Naive B cell (primary cell): ENCODE measurements at places on chromosomes 11 and 22.
A peak's percentile ranks its signal among the peaks of the same experiment; 100 is the strongest.

GRCh38 chr11:35007277-35007676 is 90.9 kb downstream of the PDHX start:
- no peak for DNase-seq

GRCh38 chr11:68354148-68354872 is 41.9 kb downstream of the LRP5 start:
- no peak for DNase-seq

DNA sequence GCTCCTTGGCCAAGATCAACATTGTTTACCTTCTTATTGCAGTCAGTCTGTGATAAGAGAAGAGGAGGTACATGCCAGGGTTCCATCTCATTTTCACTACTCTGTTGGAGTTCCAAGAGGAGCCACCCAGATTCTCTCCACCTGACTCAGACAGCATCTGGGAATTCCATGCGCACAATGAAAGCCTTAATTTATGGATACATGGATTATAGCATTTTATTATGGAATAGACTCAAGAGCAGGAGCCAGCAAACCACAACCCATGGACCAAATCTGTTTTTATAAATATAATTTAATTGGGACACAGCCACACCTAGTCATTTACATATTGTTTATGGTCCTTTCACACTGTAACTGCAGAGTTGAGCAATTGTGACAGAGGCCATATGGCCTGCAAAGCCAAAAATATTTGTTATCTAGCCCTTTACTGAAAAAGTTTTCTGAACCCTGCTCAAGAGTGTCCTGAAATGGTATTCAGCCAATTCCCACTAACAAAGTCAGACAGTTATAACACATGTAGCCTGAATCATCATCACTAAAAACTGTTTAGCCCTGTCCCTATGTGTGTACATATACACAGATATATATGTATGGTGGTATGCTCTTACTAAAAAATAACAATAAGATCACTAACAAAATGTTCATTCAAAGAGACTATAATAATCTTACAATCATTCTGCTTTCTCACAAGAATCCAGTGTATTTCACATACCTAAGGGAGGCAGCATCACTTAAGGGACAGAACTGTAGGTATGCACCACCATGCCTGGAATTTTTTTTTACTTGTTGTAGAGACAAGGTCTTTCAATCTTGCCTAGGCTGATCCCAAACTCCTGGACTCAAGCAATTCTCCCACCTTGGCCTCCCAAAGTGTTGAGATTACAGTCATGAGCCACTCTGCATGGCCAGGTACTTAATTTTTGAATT is 104.5 kb upstream of the TEAD1 start:
- no peak for DNase-seq

GRCh38 chr22:35510481-35510934 is 30.1 kb upstream of the RASD2 start:
- no peak for DNase-seq

- no peak for DNase-seq
These were observed at the start of gene MOB2 for GRCh38 chr11:1486054-1486825. Gene MOB2 (minus strand): TSS chr11:1486779. CDS start chr11:1486556, 223 bp downstream.

- no peak for DNase-seq
These were observed 80.0 kb upstream of the EIF3D start for GRCh38 chr22:36608987-36609386.

DNA sequence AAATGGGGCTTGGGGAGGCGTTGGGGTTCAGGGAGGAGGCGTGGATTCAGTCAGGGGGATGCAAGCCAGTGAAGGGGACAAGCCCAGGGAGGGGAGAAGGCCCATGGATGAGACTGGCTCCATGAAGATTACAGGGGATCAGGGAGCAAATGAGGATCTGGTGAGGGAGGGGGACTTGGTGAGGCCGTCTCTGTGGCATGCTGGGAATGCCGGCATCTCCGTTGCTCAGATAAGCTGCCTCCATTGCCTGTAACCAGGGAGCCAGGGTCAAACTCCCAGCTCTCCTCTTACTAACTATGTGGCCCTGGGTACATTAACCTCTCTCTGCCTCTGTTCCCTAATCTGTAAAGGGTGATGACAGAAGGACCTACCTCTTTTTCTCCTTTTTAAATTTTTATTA is 38.7 kb downstream of the TPBGL start:
- no peak for DNase-seq

DNA sequence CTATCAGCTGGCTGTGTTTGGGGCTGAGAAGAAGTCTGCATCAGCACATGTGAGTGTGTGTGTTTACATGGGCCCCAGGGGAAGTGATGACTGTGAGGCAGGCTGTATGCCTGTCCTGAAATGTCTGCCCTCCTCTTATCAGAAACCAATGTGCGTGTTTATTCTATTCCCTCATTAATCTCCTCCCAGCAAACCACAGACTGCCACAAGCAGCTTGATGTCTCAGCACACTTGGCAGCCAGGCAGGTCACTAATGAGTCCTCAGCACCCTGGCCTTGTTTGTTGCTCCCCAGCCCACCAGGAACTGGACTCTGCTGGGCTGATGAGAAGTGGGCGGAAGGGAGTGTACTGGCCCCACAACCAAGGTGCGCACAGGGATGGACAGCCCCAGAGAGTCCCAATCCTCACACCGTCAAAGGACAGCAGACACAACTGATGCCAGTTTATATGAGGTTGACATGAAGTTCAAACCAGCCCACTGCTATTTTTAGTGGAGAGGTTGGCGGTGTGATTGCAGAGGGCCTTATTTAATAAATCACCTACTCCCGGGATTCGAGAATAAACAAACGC is 225.8 kb downstream of the ETS1 start:
- DNase-seq = peak; percentile 9

DNA sequence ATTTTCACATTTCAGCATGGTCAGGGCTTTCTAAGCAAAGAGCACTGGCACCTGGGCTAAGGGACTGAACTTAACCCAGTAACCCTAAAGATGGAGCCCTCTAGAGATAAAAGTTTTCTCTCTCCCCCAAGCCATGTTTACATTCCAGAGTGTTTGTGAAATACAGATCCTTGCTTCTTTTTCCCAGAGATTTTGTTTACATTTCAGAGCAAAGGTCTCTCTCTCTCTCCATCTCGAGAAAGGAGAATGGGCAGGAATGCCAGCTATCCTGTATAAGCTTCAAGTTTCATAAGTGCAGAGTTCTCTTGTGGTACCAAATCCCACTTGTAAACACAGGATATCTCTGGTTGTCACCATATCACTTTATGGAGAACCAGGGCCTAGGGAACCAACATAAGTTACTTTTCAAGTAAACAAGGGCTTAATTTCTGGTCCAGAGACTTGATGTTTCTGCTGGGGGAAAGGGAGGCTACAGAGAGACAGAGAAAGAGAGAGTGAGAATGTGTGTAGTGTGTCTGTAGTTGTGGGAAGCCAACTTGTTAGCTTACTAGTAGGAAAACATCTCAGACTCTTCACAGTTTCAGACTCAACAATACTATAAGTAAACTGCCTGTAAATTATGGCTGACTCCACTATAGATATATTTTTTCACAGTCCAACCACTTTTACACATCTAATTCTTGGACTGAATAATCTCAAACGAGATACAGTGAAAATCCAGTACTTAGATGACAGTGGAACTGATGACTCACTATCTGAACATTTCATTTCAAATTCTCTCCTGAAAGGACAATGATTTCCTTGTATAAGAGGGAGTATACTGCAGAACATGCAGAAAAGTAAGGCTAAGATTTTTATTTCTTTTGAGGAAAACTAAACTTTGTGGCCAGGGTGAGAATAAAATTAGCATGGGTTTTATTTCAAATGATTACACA is 76.2 kb downstream of the ARHGAP32 start:
- DNase-seq = no peak

DNA sequence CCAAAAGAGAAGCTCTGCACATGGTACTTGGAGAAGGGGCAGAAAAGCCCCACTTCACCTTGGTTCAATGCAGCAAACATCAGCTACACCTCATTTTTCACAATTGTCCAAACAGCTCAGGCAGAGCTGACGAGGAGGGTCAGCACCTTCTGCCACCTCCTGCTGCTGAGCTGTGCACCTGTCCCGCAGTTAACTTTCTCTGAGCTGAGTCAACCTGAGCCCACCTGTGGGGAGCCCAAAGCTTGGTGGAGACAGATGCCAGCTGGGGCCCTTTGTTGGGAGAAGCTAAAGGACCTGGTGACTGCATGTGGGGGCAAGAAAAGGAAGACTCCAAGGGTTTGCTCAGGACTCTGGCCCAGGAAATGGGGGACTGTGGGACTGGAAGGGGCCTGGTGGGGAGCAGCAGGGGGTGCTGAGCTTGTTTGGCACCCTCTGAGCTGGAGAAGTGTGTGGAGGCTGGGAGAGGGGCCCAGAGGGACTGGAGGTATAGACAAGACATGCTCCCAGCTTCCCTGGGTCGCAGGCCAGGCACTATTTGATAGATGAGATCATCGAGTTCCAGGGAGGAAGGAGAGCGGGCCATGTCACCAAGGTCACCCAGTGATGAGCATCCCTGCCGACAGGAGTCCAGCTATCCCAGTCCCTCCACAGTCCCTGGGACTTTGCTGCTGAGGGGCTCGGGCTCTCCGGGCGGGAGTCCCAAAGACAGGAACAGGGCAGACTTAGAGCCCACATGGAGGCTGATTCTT is 53.5 kb downstream of the KCNJ4 start:
- DNase-seq = no peak

DNA sequence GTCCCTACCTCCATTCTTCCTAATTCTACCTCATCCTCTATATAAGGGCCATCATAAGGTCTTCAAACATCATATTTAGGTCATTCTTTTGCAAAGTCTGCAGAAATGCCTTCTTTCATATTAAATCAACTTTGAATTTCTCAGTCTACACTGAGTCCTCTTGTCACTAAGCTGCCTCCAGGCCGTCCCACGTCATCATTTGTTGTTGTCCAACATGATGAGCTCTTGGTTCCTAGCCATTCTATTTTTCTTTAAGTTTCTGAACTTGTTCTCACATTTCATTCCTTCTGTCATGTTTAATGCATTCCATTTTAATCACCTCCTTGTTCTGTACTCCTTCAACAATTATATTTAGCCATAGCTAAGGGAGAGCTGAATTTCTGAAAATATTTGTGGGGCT is 59.2 kb upstream of the PGR start:
- no peak for DNase-seq

DNA sequence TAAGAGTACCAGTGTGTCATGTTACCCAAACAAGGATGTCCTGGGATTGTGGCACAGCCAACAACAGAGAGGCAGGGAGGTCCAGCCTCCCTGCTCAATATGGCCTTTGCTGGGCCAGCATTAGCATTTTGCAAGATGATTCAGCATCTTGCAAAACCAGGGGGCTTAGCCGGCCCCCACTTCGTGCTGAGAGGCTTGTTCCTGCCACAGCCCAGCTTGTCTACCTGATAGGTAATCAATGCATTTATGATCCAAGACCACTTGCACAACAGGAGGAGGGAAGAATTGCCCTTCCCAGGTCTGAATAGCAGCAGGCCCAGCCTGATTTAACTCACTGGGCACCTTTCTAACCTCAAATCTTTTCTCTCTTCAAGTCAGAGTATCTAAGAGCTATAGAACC is 189.0 kb upstream of the SYT13 start:
- DNase-seq = no peak

- DNase-seq = no peak
These were observed 13.9 kb downstream of the STX3 start for GRCh38 chr11:59769111-59769510.

- no peak for DNase-seq
These were observed 119.5 kb upstream of the NARS2 start for GRCh38 chr11:78694152-78694551.

DNA sequence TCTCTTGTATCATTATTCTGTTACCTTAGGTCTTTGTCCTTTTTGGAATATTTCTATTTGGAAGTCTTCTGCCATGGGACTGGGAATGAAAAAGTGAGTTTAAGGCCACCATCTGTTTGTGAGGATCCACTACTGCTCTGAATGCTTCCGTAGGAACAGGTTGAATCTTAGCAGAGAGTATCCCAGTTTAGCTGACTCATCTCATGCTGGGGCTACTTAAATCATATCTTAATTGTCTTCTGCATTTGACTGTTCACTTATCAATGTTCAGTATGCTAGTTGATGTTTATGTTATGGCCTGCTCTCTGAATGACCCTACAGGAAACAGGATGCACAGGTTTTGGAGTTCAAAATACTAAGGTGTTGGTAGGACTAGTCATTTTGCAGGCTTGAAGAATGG is 1.4 kb upstream of the OR52I2 start:
- DNase-seq = no peak

GRCh38 chr11:41534391-41534790 is 74.9 kb upstream of the LRRC4C start:
- DNase-seq = no peak

- DNase-seq = no peak
These were observed 322.8 kb upstream of the SYN3 start for GRCh38 chr22:33380789-33381530.

DNA sequence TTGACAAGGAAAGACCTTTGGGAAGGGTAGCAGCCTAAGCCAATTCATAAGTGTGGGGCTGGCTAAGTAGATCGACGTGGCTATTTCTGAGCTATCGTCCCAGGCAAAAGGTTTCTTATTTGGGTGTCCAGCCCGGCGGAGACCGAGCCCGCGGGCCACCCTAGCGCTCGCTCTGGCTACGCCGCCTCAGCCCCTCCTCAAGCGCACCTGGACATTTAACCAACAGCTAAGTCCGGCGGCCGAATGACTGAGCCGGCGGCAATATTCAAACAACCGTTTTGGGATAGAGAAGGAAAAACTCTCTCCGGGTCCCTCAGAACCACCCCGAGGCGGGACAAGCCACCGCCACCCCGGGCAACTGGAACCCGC is 457 bp downstream of the RNF141 start:
- DNase-seq = no peak

GRCh38 chr11:107182978-107183377 is 164.7 kb upstream of the GUCY1A2 start:
- DNase-seq = no peak

- DNase-seq = no peak
These were observed 26.2 kb downstream of the TBC1D22A start for GRCh38 chr22:46788441-46789172.

- DNase-seq = no peak
These were observed 5.3 kb upstream of the JAML start for GRCh38 chr11:118230088-118230487.

- no peak for DNase-seq
These were observed at the start of gene SCGB1D4 for GRCh38 chr11:62298975-62299374. Gene SCGB1D4 (minus strand): TSS chr11:62299075. CDS start chr11:62299010, 65 bp downstream.

GRCh38 chr11:125373426-125374391 is 122.4 kb downstream of the FEZ1 start:
- no peak for DNase-seq

DNA sequence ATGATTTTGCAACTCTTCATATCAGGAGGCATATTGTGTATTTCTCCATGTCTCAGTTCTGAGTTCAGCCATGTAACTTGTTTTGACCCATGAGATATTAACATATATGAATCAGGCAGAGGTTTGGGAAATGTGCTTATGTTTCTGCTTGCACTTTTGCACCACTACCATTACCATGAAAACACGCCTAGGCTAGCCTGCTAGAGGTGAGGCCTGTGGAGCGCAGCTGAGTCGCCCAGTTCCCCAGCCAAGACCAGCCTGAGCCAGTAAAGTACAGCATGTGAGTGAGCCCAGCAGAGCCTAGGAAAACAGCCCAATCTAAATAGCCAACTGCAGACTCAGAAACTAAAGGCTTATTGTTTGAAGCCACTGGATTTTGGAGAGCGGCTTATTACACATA is 18.4 kb upstream of the MYOD1 start:
- DNase-seq = no peak
